ENCODE measurements at places on chromosomes 16 and 17.

DNA sequence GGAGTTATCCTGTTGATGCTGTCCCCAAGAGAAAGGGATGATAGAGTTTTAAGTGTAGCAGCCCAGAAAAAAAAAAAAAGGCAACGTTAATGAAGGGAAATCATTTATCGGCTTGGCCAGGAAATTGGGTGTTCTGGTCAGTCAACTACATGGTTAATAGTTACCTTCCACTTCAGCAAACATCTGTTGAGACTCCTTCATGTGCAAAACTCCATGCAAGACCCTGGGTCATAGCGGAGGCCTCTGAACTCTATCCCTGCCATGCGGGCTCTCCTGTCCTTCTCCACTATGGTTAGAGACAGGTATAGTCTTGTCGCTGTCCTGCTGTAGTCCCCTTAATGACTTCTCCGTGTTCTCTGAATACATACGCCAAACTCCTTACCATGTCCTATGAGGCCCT lies 3.5 kb upstream of the LYRM9 start:
- no peak for DNase-seq

- DNase-seq, result no peak
Observed at GRCh38 chr17:10198509-10199249, at the start of gene GAS7. GAS7 (minus strand) TSS chr17:10198606.

DNA sequence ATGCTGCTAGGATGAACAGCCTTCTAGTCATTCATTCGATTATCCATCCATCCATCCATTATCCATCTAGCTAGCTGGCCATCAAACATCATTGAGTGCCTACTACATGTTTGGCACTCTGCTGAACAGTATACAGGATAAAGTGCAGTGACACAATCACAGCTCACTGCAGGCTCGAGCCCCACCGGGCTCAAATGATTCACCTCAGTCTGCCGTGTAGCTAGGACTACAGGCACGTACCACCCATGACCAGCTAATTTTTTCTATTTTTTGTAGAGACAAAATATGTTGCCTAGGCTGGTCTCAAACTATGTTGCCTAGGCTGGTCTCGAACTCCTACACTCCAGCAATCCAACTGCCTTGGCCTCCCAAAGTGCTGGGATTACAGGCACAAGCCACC lies 50.0 kb downstream of the SSH2 start:
- no peak for DNase-seq

DNA sequence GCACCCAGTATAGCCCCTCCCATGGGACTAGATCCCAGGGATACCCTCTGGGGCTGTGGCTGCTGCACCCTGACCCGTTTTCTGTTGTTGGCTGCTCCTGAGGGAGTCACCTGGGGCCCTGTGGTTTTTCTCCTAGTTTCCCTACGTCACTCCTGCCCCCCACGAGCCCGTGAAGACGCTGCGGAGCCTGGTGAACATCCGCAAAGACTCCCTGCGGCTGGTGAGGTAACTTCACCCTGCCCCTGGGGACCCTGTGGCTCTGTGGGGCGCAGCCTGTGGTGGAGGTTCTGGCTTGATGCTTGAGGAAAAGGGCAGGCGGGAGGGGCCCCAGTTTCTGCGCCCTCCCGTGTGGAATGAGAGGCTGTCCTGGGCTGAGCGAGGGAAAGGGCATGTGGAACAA lies 27.2 kb downstream of the MGRN1 start:
- no peak for DNase-seq

Measured in PC-3 (cell line).